ENCODE measurements at places on chromosomes 4 and X.

GRCh38 chr4:56086073-56086541, 137.4 kb downstream of the CEP135 start:
- no peak for DNase-seq

DNA sequence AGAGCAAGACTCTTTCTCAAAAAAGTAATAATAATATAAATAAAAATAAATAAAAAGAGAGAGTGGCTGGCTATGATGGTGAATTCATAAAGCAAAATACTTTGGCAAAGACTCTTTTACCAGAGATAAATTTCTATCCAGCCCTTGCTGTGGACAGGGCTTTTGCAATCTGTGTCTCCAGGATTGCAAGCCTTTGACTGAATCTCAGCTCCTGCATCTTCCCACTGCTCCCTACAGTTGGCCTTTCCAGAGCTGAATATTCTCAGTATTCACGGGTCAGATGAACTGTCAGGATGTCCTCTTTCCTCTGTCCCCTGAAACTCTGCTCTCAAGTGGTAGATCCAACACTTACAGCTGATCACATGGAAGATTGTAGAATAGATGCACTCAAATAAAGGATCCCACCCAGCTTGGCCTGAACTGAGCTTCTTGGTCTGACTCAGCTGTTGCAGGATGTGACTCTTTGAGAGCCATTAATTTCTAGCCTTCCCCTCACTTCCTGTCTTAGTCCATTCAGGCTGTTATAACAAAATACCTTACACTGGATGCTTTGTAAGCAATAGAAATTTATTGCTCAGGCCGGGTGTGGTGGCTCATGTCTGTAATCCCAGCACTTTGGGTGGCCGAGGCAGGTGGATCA, 123.4 kb upstream of the GUCY1A1 start:
- peak; percentile 53 for DNase-seq

DNA sequence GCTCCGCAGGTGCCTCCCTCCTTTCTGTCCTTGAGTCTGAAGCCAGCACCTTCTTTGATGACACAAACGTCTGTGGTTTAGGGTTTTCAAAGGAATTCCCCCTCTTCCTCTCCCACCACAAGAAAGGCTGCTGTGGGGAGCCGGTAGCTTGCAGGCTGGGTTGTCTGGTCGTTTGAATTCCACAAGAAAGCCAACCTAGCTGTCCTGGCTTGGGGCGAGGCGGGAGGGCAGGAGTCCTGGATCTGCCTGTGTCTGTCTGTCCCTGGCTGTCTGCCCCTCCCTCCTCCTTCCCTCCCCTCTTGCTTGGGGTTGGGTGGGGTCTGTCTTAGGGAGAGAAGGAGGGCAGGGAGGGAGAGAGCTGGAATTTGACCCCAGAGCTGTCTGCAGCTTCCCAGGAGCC, 56.3 kb downstream of the SHROOM2 start:
- no peak for DNase-seq

DNA sequence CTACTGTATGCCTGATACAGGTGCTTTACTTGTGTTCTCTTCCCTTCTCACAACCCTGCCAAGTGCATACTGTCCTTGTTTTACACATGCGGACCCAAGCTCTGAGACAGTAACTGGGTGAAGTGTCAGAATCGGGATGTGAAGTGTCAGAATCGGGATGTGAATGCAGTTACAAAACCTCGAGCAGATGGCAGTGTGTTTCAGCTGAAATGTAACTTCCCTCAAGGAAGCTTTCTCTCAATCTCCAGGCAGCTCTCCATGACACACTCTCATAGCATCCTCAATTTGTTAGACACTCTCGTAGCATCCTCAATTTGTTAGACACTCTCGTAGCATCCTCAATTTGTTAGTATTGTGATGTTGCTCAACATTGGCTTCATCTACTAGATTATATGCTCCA, 1.1 kb upstream of the HPSE start:
- no peak for DNase-seq

- DNase-seq = no peak
Observed at GRCh38 chr4:54056360-54056759, 8.0 kb downstream of the CHIC2 start.

DNA sequence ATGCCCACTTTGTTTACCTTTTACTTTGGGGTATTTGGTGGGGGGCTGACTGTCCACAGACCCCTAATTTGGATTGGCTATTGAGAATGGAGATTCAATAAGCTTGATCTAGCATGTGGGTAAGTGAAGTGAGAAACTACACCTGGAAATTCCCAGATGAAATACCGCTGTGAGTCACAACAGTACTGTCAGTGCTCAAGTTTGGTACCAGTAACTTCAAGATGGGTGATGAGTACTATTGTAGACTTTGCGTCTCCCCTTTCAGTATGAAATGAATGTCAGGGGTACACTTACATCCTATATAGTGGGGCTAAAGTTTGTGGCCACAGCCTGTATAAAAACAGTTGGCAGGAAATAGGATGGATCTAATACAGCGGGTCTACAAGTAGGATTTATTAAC, 33.3 kb downstream of the HMGN5 start:
- no peak for DNase-seq

- no peak for DNase-seq
Observed at GRCh38 chrX:2536141-2536540, 35.4 kb upstream of the DHRSX start.

DNA sequence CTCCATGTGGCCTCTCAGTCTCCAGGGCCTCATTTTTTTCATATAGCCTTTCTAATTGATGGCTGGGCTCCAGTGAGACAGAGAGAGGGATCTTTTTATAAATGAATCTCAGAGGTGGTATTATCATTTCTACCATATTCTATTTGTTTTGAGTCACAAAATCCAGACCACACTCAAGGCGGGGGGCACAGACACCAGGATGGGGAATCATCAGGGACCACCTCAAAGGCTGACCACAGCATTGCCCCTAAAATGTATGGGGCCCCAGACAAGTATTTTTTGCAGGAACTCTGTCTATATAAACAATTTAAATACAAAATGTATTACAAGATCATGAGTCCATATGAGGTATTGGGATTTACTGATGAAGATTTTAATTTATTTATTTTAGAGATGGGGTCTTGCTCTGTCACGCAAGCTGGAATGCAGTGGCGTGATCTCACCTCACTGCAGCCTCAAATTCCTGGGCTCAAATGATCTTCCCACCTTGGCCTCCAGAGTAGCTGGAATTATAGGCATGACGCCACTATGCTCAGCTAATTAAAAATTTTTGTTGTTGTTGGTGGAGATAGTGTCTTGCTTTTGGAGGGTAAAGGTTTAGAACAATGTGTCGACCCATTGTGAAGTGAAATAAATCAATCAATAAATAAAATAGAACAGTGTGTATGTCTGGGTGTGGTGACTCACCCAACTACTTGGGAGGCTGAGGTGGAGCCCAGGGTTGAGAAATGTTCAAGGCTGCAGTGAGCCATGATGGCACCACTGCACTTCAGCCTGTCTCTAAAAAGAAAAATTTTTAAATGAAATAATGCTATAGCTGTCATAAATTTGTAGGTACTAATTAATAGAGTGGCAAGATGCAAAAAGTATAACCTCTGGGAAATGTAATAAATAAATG, 29.4 kb downstream of the WDR13 start:
- DNase-seq = no peak

- no peak for DNase-seq
Observed at GRCh38 chr4:25000639-25001038, 30.1 kb downstream of the LGI2 start.

DNA sequence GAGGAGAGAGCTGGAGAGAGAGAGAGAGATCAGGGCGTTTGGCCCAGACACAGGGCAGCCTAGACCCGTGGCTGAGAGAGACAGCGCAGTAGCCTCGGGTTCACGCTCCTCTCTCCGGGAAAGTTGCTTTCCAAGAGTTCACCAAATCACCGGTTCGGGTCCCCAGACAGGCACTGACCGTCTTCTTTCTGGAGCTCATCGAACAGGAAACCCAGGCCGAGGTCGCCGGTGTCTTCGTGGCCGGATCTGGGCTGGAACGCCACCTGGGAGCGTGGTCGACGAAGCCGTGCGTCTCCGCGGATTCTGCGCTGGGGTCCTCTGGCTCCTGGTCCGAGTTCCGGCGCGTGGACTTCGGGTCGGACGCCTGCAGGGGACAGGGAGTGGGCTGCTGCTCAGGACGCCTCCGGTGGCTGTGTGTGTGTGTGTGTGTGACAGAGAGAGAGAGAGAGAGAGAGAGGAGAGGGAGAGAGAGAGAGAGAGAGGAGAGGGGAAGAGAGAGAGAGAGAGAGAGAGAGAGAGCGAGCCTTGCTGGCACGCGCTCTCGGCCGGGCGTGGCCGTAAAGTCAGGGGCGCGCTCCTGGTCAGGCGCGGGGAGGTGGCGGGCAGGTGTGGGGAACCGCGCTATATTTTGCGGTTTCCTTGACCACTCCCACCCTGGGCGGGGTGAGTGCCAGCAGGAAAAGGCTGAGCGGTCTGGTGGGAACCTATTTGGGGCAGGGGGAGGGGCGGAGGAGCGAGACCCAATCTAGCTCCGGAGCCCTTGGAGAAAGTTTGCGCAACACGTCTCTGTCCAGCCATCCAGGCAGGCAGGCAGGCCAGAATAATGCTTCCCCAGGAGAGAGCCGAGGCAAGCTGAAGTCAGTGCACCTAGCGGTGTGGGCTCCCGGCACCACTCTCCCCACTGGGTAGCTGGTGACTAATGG, 62.1 kb downstream of the RHOXF2B start:
- DNase-seq = no peak

- DNase-seq = no peak
Observed at GRCh38 chr4:144562019-144562705, 83.8 kb upstream of the HHIP start.

- no peak for DNase-seq
Observed at GRCh38 chr4:74487771-74488170, 42.8 kb downstream of the AREG start.

GRCh38 chrX:23435108-23435507, 100.5 kb downstream of the PTCHD1 start:
- DNase-seq = no peak

- DNase-seq = no peak
Observed at GRCh38 chrX:108025376-108025775, 19.5 kb upstream of the VSIG1 start.

DNA sequence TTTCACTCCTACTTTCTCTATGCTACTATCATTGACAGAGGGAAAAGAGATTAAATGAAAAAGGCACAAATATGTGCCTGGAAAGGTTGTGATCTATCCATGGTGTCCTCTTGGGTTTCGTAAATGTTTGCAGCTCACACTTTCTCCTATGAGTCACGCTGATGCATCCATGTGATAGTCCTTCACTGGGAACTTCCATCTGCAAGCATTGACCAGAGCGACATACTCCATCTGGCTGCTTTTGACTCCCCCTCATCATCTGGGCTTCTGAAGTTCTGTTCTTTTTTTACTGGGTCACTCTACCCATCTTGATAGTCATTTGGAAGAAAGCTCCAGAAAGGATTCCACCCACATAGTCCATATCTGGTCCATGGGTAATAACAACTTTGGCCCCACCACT, 84.7 kb upstream of the NDST3 start:
- no peak for DNase-seq

GRCh38 chrX:110569506-110569905, 210.9 kb downstream of the RTL9 start:
- peak; percentile 22 for DNase-seq

- DNase-seq = no peak
Observed at GRCh38 chrX:77398330-77398954, 48.7 kb upstream of the FGF16 start.

DNA sequence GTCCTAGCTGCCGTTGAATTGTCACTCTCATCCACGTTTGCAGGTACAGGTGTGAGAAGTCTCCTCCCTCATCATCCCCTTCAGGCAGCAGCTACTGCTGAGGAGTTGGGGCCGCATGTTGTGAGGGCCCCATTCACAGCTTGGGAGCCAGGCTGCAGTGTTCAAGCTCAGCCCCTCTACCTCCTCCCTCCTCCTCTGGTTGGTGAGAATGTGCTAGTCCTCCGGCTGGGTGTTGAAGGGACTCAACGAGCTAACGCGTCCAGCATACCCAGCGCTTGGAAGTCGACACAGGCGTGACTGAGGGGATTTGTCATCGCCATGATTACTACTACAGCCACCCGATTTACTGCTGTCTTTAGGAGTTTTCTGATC, 82.0 kb upstream of the PSAPL1 start:
- no peak for DNase-seq

- peak; percentile 16 for DNase-seq
Observed at GRCh38 chr4:95409127-95409526, 139.6 kb downstream of the UNC5C start.

DNA sequence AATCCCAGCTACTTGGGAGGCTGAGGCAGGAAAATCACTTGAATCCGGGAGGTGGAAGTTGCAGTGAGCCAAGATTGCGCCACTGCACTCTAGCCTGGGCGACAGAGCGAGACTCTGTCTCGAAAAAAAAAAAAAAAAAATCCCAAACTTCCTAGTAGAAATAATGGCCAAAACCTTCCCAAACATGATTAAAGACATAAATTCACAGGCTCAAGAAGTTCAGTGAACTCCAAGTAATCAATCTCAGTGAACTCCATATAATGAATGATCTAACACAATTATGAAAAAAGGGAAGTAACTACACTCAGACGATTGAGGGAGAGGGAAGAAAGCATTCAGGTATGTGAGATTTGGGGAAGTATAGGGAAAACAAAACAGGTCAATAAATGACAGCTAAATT, 6.5 kb downstream of the FUNDC1 start:
- DNase-seq = no peak

- no peak for DNase-seq
Observed at GRCh38 chrX:39627257-39627656, 470.5 kb downstream of the BCOR start.

GRCh38 chr4:6693231-6694176, at the start of gene S100P:
Gene S100P (plus strand): TSS chr4:6693878. CDS start chr4:6693933, 55 bp downstream.
- no peak for DNase-seq

DNA sequence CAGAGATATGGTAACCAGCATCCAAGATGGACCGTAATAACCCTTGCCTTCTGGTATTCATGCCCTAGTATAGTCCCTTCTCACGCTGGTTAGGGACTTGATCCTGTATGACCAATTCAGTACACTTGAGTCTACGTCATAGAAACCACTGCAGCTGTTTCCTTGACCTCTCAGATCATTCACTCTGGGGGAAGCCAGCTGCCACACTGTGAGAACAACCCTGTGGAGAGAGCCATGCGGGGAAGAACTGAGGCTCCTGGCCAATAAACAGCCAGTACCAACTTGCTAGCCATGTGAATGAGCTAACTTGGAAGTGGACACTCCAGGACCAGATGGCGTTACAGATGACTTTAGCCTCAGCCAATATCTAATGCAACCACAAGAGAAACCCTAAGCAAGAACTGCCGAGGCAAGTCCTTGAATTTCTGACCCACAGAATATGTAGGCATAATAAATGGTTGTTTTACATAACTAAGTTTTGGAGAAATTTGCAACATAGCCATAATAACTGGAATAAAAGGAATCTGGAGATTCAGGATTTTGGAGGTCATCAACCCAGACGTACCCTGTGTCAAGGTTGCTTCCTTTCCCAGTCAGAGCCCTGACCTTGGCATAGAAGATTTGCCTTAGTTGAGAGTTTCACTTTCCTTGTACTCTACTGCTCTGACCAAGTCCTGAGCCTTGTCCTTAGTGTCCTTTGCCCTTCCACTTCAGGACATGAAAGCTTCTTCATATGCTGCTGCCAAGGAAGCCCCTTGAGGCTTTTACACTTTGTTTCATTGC, 87.3 kb upstream of the ZNF81 start:
- DNase-seq = no peak

DNA sequence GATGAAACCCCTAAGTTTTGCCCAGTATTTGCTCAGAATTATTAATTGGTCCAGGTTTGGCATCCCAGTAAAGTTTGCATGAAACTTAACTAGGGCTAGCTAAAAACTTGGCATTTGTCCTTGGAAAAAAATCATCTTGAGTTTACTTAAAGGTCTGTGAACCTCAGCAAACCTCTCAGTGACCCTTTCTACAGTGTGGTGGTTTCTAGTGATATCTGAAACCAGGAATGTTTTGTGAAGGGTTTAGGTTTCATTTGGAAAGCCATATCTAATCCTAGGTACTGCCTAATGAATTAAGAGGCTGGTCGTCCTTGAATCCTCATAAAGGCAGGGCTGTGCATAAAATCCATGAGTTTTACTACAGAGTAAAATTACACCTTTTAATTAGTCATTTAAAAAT, 218.5 kb upstream of the ANKRD50 start:
- no peak for DNase-seq
